ENCODE measurements at places on chromosomes 7 and 10.

DNA sequence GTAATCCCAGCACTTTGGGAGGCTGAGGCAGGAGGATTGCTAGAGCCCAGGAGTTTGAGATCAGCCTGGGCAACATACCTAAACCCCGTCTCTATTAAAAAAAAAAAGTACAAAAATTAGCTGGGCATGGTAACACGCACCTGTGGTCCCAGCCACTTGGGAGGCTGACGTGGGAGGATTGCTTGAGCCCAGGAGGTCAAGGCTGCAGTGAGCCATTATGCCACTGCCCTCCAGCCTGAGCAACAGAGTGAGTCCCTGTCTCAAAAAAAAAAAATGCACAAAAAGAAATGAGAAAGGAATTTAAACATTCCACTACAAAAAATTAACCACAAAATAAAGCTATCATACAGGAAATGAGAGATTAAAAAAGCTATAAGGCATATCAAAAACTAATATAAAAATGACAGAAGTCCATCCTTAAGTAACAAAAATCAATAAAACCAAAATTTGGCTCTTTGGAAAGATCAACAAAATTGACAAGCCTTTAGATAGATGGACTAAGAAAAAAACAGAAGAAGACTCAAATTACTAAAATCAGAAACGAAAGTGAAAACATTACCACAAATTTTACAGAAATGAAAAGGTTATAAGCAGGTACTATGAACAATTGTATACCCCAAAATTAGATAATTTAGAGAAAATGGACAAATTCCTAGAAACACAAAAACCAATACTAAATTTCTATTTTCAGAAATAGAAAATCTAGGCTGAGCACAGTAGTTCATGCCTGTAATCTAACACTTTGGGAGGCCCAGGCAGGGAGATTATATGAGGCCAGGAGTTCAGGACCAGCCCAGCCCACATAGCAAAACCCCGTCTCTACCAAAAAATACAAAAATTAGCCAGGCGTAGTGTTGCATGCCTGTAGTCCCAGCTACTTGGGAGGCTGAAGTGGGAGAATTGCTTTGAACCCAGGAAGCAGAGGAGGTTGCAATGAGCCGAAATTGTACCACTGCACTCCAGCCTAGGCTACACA lies 42.4 kb upstream of the NANOS1 start:
- no peak for DNase-seq

DNA sequence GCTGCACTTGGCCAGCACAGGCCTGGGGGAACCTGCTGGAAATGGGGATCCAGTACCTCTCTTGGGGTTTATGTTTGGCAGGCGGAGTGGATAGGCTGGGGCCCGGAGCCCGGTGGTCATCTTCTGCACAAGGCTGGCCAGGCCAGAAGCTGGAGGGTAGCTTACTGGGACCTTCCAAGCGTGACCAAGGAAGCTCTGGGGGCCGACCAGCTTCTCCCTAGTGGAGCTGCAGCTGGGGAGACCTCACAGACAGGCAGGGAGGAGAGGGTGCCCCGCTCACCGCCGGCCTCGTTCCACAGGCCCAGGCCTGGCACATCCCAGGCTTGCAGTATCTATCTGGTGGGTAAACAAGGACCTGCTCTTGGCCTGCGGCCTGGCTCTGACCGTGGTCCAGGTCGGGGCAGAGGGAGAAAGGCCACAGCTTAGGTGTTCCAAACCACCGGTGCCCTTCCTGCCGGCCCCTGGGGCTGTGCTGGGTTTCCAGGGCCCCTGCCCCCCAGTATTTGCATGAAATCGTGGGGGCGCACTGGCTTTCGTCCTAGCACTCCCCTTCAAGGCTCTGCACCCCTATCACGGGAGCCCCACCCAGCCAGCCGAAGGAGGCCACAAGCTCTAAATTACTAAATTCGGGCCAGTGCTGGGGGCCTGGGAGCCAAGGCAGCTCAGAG lies 1.5 kb upstream of the ELFN1 start:
- DNase-seq = no peak

GRCh38 chr10:43680035-43680434 lies 31.4 kb upstream of the ZNF32 start:
- no peak for DNase-seq

DNA sequence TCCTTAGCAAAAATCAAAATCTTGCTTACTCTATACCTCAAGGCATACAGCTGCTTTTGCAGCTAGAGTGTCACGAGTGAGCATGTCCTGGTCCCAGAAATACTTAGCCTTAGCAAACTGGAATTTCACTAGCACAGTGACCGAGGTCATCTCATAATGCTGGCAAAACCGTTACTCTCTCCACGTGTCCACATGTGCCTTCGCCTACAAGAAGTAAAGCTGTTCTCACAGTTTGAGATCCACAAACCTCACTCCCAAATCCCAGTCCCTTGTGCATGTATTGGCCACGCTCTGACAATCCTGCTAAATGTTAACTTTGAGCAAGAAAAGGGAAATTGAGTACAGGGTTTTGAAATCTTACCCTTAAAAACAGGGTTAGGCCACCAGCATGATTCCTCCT lies 111.0 kb upstream of the PLXDC2 start:
- DNase-seq = no peak

- DNase-seq = no peak
Measured at GRCh38 chr7:134926396-134926795, 59.9 kb upstream of the AGBL3 start.

DNA sequence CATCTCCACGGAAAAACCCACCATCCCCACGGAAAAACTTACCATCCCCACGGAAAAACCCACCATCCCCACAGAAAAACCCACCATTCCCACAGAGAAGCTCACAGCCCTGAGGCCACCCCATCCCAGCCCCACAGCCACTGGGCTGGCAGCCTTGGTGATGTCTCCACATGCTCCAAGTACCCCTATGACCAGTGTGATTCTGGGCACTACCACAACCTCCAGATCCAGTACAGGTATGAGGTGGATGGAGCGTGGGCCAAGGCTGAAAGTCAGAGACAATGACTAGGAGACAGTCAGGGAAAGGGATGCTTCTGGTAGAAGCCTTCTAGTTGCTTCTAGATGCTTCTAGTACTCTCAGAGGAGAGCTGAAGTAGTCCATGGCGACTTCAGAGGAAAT lies 19.6 kb downstream of the ZAN start:
- no peak for DNase-seq

DNA sequence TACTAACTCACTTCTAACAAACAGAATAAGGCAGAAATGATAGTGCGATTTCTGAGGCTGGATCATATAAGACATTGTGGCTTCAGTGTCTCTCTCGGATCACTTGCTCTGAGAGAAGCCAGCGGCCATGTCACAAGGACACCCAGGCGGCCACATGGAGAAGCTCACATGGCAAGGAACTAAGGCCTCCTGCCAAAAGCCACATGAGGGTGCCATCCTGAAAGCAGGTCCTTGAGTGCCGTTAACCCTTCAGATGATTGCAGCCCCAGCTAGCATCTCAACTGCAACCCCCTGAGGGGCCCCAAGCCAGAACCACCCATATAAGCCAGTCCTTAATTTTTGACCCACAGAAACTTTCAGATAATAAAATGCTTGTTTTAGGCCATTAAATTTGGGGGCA lies 6.9 kb upstream of the VDAC2 start:
- no peak for DNase-seq

- DNase-seq = no peak
Measured at GRCh38 chr7:128100949-128101713, 69.9 kb upstream of the LRRC4 start.

DNA sequence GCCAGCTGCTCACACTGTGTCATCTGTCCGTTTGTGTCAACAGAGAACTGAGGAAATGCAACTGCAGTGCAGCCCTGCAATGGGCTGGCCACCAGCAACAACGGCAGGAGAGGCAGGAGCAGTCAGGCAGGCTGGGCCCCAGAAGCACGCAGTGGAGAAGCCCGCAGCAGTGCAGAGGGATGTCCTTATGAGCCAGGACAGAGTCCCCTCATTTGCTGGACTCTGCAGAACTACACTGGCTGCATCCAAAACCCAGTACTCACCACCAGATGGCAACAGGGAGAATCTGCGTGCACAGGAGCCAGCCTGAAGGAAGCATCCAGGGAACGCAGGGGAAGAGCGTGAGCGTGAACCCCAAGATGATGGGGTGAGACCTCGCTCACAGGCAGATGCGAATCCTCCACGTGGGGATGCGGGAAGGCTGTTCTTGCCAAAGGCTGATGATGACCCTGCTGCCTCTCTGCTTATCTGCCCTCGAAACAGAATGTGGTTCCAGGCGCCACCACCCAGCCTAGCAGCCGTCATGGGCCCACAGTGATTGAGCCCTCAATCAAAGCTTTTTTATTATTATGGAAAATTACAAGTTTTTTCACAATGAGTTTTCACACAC lies 232.1 kb downstream of the PTPRN2 start:
- no peak for DNase-seq

- DNase-seq = peak; percentile 44
Measured at GRCh38 chr10:84267503-84268126, 22.8 kb downstream of the RGR start.

- no peak for DNase-seq
Measured at GRCh38 chr7:5586279-5586962, 162.8 kb upstream of the TNRC18 start.

DNA sequence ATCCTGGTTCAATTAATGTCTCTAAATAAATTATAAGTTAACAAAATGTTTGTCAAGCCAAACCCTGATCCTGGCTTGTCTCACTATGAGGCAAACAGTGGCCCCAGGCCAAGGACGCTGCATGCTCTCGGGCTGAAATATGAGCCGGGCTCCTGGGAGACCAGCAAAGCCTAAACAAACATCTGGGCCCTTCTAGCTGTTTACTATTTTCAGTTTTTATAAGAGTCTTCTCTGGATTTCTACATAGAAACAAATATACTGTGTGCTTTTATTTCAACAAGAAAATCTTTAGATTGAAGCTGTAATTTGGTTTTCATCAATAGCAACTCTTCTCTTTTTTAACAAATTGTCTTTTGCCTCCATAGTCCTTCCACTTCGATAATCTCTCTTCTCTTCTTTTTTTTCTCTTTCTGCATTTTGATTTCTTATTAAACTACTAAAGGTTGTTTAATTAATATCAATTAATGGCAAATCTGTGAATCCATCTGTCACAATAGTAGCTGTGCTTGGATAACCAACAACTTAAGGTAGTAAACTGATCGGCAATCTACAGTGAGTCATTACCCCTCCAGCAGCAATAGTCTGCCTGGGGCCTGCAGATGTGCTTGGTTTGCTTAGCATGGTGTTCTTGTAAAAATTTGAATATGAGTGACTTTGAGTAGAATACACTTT lies 83.3 kb upstream of the DNAJC1 start:
- no peak for DNase-seq

- no peak for DNase-seq
Measured at GRCh38 chr10:35579726-35580422, 25.3 kb upstream of the GJD4 start.

DNA sequence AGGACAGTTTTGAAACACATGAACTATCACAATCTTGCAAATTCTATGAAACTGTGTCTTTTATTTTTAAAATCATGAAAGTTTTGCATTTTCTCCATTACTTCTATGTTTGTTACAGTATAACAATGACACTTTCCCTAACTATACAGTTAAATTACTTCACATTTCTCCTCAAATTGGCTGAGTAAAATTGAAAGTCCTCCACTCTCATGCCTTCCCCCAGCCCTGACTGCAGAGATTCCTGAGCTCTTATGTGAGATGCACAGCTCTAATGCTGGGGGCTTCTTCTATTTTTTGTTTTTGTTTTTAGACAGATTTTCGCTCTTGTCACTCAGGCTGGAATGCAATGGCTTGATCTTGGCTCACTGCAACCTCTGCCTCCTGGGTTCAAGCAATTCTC lies 22.7 kb upstream of the MAP3K8 start:
- no peak for DNase-seq

DNA sequence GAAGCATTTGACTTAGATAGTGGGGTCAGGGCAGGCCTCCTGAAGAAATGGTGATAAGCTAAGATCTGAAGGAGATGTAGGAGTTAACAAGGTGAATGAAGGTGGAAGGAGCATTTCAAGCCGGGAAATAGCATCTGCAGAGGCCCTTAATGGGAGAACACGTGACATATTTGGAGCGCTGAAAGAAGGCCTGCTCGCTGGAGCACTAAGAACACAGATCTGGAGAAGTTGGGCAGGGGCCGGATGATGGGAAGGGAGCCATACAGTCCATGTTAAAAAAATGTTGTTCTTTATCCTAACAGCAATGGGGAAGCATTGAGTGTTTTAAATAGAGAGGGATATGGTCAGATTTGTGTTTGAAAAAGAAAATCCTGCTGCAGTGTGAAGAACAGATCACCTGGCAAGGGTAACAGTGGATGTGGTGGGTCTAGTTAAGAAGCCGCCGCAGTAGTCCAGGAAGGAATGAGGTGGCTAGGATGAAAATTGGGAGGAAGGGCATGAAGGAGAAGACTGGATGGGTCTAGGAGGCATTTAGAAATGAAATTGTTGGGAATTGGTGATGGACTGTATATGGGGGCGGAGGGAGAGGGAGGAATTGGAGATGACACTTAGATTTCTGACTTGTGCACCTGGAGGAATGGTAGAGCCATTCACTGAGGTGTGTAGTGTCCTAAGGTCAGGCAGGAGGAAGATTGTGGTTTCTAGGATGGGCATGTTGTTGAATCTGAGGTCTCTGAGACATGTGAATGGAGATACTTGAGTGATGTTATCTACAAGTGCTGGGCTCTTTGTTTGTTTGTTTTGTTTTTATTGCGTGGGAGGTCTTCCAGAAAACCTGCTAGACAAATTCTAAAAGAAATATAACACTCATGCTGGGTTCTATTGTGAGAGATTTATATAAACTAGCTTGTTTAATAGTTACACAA lies 58.4 kb downstream of the MET start:
- DNase-seq = no peak

GRCh38 chr7:6179620-6180343 lies 92.6 kb downstream of the CYTH3 start:
- DNase-seq = no peak

DNA sequence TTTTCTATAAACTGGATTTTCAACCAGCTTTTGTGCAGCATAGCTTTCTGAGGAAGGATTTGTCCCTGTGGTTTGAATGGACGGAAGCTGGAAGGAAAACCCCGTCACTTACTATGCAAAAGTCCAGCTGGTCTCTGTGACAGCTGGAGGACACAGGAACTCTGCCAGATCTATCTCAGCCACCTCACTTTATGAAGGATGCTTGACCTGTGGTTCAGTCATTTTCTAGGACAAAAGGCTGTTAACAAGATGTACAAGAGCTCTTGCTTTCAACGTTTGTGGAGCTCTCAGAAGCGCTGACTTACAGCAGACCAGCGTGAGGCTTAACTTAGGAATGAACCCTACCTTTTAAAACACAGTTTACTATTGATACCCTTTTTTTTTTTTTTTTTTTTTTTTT lies 90.8 kb downstream of the CREM start:
- no peak for DNase-seq

DNA sequence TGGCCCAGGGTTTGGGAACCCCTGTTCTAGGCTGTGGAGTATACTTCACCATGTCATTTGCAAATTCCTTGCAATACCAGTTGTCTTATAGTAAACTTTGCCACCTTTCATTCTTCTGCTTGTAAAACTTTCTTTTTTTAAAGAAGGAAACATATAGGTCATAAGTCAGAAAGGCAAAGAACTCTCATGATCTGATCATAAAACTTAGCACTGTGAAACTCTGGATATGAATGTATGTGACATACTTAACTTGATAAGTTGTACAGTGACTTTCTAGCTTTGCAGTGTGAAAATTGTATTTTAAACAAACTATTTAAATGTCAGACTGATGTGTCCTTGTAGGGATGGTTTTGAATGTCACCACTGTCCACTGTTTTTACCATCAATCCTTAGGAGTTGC lies 31.0 kb upstream of the SAMD9L start:
- no peak for DNase-seq

Data from activated CD8-positive, alpha-beta memory T cell treated with anti-CD3 and anti-CD28 coated beads for 48 hours (primary cell).